ENCODE measurements at places on chromosomes 1 and 21.

GRCh38 chr1:229596925-229597699 is 28.8 kb downstream of the TAF5L start:
- no peak for DNase-seq
- no peaks in the 10 kb centered on the region for H3K4me1 ChIP-seq
- no peaks in the 10 kb centered on the region for H3K27me3 ChIP-seq
- H3K27ac ChIP-seq: no peak overlapping the region
- H3K36me3 ChIP-seq: peaks cover 20% of the 10 kb centered on the region

DNA sequence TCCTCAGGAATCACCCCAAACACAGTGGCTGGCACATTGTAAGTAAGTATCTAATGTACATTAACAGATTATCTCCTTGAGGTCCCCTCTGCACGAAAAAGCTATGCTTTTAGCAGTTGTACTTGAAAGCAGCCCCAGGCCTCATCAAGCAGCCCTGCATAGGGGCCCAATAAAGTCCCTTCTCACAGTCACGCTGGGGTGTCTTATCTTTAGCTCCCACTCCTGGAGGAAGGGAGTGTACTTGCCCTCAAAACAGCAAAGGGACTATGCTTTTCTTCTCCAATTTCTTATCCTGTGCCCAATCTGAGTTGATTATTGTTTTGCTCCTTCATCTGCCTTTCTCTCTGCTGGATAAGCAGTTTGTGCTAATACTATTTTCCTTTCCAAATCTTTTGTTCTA is 168.8 kb upstream of the PLXNA2 start:
- no peak overlapping the region for H3K4me3 ChIP-seq
- no peaks in the 10 kb centered on the region for H3K4me1 ChIP-seq
- H3K36me3 ChIP-seq: no peaks in the 10 kb centered on the region

DNA sequence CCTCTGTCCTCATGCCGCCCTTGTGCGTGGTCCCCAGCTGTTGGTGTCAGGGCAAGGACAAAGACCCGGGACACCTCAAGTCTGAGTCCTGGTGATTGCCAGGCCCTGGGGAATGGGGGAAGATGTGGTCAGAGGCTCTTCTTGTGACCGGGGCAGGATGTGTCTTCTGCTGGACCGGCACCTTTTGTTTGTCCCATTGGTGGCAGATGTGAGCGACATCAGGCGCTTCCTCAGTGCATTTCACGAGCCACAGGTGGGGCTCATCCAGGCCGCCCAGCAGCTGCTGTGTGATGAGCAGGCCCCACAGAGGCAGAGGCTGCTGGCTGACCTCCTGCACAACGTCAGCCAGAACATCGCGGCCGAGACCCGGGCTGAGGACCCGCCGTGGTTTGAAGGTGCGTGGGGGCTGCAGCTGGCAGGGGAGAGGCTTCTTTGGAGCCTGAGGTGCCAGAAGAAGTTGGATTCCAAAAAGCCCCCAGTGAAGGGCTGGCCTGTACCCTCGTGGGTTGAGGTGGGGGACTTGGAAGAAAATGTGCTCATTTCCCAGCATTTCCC is 8.4 kb downstream of the DFFB start:
- H3K36me3 ChIP-seq: no peaks in the 10 kb centered on the region
- H3K27ac ChIP-seq: no peak overlapping the region
- H3K4me1 ChIP-seq: no peaks in the 10 kb centered on the region
- no peak for DNase-seq
- H3K27me3 ChIP-seq: no peaks in the 10 kb centered on the region
- H3K4me3 ChIP-seq: no peak overlapping the region

- peaks cover 4% of the 10 kb centered on the region for H3K4me1 ChIP-seq
- DNase-seq: no peak
- no peak overlapping the region for H3K4me3 ChIP-seq
- H3K27me3 ChIP-seq: no peaks in the 10 kb centered on the region
- H3K36me3 ChIP-seq: no peaks in the 10 kb centered on the region
These were observed 96.4 kb downstream of the C1orf21 start for GRCh38 chr1:184483101-184483683.

GRCh38 chr1:48750109-48750508 is 26.6 kb downstream of the BEND5 start:
- no peak overlapping the region for H3K4me3 ChIP-seq
- H3K36me3 ChIP-seq: peaks cover 15% of the 10 kb centered on the region
- no peak for DNase-seq
- peaks cover 5% of the 10 kb centered on the region for H3K4me1 ChIP-seq

GRCh38 chr21:15052459-15052763 is 12.4 kb downstream of the NRIP1 start:
- DNase-seq: no peak
- no peaks in the 10 kb centered on the region for H3K27me3 ChIP-seq
- no peak overlapping the region for H3K27ac ChIP-seq
- peaks cover 41% of the 10 kb centered on the region for H3K4me1 ChIP-seq

DNA sequence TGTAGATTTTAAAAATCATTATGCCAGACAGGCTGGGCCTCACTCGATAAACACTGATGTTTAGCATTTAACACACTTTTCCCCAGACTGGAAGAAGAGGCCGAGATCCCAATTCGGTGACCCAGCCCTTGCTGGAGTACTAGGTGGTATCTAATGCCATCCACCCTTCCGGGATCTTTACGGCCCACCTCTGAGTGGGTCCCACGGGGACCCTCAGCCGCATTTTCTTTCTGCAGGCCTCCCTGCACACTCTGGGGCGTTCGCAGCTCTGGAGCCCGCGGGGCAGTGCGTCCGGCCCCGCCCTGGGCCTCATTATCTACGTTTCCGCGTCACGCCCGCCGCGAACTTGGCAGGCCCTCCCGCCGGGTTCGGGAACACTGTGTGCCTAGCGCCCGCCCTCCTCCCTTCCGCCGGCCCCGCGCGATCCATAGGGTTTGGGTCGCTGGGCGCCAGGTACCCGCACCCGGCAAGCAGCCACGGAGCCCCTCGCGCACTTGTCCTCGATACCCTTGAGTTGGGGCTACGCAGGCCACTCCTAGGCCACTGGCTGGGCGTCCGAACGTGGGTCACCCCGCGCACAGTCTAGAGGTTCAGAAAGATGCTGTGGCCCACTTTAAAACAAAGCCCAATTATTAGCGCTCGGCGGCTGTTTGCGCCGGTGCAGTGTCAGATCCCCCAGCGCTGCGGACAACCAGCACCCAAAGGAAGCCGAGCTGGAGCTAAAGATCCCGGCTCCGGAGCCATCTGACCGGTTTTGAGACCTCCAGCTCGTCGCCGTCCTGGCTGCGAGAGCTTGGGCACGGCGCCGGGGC is 950 bp upstream of the EVA1C start:
- no peaks in the 10 kb centered on the region for H3K27me3 ChIP-seq
- no peaks in the 10 kb centered on the region for H3K4me1 ChIP-seq
- DNase-seq: peak; percentile 49
- peak overlapping the region; percentile 88 for H3K4me3 ChIP-seq
- peak overlapping the region; percentile 94 for H3K27ac ChIP-seq

GRCh38 chr1:19066248-19066873 is 109.9 kb upstream of the IFFO2 start:
- H3K36me3 ChIP-seq: no peaks in the 10 kb centered on the region
- no peak overlapping the region for H3K4me3 ChIP-seq
- no peaks in the 10 kb centered on the region for H3K27me3 ChIP-seq
- DNase-seq: no peak
- H3K27ac ChIP-seq: no peak overlapping the region

DNA sequence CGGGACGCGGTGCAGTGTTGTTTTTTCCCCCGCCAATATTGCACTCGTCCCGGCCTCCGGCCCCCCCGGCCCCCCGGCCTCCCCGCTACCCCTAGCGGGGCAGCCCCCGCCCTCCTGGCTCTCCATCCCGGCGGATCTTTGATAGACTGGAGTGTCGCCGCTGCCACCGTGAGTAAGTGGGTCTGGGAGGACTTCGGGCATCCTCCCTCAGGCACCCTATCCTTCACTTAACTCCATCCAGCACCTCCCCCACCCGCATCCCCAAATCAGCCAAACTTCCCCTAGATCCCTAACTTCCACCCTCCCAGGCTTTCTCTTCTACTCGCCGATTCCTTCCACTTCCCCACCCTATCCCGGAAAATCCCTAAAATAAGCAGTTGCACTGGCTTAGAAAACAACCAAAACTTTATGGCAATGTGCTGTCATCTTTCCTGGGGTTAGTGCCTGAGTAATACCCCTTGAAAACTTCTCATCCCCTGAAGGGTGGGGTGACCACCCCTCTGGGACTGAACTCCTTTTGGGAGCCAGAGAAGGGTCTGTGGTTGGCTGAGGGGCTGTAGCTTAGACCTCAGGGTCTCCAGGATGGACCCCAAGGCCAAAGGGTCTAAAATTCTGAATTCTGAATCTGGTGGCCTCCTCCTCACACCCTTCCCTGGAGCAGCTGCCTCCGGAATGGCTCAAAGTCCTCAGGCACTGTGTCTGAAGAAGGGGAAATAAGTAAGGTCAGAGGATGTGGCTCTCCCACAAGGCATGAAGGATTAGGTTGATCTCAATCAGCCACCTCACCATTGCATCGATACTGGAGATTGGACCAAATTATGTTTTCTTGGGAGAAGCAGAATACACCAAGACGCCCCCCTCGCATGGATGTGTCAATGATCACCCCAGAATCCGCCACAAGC is 12.2 kb downstream of the THBS3 start:
- no peaks in the 10 kb centered on the region for H3K27me3 ChIP-seq
- H3K27ac ChIP-seq: peak overlapping the region; percentile 36
- DNase-seq: no peak

GRCh38 chr1:99855914-99856450 is 5.8 kb downstream of the AGL start:
- H3K4me1 ChIP-seq: no peaks in the 10 kb centered on the region
- no peak overlapping the region for H3K27ac ChIP-seq
- no peak overlapping the region for H3K4me3 ChIP-seq
- DNase-seq: no peak

DNA sequence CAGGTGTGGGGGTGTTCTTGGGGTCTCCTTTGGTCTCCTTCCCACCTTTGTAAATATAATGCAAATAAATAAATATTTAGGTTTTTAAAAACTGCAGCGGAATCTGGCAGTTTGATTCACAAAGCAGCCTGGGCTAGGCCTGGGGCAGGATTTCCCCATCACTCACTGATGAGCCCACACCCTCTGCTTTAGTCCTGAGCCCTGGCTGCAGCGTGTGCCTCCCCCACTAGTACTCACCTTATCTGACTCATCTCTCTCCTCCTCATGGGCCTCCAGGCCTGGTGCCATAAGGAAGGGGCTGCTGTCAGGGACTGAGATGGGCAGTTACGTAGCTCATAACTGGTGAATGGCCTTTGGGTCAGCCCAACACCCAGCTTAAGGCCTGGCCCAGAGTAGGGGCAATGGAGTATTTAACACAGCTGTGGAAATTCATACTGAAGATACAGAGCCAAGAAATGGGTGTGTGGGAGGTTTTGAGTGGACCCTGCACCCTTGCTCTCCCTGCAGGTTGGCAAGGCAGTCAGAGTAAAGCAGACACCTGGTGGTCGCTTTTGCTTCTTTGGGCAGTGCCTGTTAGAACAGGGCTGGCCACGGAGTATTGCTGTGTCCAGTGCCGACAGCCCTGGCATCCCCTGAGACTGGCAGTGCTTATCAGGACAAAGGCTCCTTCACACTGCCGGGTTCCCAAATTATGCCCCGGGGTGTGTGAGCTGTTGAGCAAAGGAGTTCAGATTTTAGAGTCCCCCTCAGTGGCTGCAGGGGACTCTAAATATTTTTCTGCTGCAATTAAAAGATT is 39.7 kb downstream of the AZIN2 start:
- H3K4me3 ChIP-seq: no peak overlapping the region
- no peak for DNase-seq
- H3K27ac ChIP-seq: no peak overlapping the region
- H3K36me3 ChIP-seq: no peaks in the 10 kb centered on the region

DNA sequence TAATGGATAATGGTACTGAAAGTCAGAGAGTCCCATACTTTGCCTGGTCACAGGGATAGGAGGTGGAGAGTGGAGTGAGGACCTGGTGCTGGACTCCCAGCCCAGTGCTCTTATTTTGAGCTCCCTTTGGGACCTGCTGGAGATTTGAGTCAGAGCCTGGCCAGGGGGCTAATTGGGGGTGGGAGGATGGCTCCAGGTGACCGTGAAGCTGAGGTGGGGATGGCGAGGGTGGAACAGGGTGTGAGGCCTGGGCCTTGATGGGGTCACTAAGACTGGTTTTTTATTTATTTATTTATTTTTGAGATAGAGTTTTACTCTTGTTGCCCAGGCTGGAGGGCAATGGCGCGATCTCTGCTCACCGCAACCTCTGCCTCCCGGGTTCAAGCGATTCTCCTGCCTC is 17.8 kb downstream of the AMPD2 start:
- H3K4me3 ChIP-seq: no peak overlapping the region
- no peaks in the 10 kb centered on the region for H3K36me3 ChIP-seq
- DNase-seq: no peak
- H3K27me3 ChIP-seq: no peaks in the 10 kb centered on the region
- H3K4me1 ChIP-seq: peaks cover 4% of the 10 kb centered on the region

DNA sequence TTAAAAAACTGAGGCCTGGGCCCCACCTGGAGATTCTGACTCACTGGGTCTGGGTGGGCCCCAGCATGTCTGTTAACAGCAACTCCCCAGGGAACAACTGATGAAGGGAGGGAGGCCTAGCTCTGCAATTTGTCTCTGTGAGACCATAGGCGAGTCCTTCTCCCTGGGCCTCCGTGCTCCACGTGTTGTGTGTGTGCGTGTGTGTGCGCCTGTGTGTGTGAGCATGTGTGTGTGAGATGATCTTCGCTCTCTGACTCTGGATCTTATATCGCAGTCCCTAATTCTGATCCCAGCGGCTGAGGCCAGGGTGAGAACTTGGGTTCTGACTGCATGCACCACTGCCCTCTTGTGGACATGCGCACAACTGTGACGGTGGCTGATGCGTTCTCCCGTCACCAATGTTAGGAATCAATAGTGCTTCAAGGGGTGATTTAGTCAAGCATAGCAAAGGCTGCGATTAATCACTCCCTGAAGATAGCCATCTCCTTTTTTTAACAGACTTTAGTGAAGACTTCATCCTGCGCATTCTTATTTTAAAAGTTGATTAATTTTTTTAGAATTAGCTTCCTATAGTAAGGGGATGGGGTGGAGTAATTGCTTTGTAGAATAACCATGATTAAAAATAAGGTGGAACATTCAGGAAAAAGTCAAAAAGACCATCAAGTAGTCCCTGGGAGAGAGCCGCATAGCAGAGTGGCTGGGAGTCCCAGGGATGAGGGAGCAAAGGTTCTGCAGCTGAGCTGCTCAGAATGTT is 62.4 kb upstream of the USP24 start:
- no peaks in the 10 kb centered on the region for H3K27me3 ChIP-seq
- no peak overlapping the region for H3K27ac ChIP-seq
- DNase-seq: peak; percentile 80
- no peaks in the 10 kb centered on the region for H3K36me3 ChIP-seq

- no peaks in the 10 kb centered on the region for H3K27me3 ChIP-seq
- DNase-seq: no peak
- no peak overlapping the region for H3K27ac ChIP-seq
These were observed 330.6 kb downstream of the DUSP10 start for GRCh38 chr1:221411283-221411682.

GRCh38 chr1:201206176-201206575 is 15.6 kb downstream of the IGFN1 start:
- DNase-seq: no peak
- H3K4me1 ChIP-seq: no peaks in the 10 kb centered on the region
- no peaks in the 10 kb centered on the region for H3K27me3 ChIP-seq
- no peak overlapping the region for H3K4me3 ChIP-seq
- H3K27ac ChIP-seq: no peak overlapping the region
